Activated CD8-positive, alpha-beta memory T cell treated with anti-CD3 and anti-CD28 coated beads for 1 hour (primary cell): ENCODE measurements at places on chromosomes 3 and 15.

DNA sequence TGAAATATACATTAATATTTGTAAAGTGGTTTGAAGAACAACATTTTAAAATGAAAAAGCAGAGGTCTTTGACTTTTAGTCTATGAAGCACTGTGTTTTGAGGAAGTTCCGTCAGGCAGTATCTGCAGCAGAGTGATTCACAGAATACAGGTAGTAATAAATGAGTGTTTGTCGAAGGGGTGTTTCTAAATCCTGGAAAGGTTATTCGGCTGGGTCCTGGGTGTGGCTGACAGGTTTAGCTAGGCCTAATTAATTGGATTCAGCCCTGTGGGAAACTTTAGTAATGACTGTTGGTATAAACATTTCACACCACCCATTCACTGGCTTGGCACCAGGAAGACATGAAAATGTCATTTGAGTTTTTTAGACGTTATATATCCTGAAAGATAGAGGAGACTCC is 51.3 kb downstream of the TIPARP start:
- no peak for DNase-seq

GRCh38 chr15:33700695-33701303 is 267.5 kb upstream of the CHRM5 start:
- peak; percentile 28 for DNase-seq

GRCh38 chr3:114299421-114299820 is 5.6 kb downstream of the TIGIT start:
- DNase-seq, result no peak

DNA sequence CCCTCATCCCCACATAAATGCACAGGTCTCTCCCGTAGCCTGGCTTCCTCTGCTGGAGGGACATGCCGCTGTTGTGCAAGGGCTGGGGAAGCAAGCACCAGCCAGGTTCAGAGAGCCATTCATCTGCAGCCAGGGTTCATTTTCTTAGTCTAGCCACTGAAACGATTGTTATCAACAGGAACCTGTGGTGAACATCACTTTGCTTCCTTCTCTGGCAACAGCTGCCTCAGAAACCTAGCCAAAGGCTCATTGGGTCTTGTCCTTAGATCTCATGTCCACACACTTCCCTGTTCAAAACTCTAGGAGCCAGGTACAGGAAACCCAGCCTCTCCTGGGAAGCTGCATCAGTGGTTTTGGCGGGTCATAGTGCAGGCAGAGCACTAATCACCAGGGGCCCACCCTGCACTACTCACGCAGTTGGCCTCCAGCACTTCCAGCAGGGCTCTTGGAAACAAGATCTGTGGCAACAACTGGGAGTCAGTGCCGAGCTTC is 47.0 kb downstream of the OXNAD1 start:
- DNase-seq, result no peak

GRCh38 chr3:170699158-170700053 is 113.5 kb upstream of the SLC7A14 start:
- DNase-seq, result no peak

- no peak for DNase-seq
Observed at GRCh38 chr3:146655333-146655996, 50.3 kb upstream of the PLSCR5 start.

- DNase-seq, result peak; percentile 77
Observed at GRCh38 chr3:46065294-46065705, 38.0 kb upstream of the XCR1 start.

GRCh38 chr3:149519912-149520311 is 45.4 kb downstream of the TM4SF4 start:
- no peak for DNase-seq

- DNase-seq, result no peak
Observed at GRCh38 chr3:124584552-124585391, 145.5 kb upstream of the UMPS start.

DNA sequence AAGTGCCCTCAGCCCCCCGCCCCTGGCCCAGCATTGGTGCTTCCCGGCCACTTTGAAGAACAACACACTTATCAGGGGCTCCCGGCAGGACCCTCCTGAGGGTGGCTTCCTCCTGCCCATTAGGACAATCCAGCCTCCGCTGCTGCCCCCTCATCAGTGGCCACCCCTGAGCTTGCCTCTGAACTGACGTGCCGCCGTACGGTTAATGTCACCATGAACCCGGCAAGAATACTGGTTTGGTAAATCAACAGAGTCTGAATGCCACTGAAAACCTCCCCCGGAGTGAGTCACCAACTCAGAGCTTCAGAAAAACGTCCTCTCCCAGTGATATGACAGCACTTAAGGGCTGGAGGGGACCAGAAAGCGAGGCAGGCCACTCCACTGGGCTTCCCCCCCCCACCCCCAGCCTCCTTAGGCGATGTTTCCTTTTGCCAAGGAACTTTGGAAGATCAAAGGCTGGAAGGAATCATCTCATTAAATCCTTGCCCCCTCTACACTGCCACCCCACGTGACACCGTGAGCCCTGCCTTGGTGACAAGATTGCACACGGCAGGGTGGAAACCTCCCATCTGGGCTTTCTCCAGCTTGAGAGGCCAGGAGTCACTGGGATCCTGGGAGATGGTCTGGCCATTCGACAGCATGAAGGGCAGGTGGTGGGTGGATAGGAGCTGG is 142.1 kb downstream of the NUP210 start:
- DNase-seq, result no peak

GRCh38 chr3:16066975-16067374 is 107.5 kb upstream of the GALNT15 start:
- DNase-seq, result no peak

- DNase-seq, result no peak
Observed at GRCh38 chr15:92157666-92158298, 235.9 kb upstream of the ST8SIA2 start.

DNA sequence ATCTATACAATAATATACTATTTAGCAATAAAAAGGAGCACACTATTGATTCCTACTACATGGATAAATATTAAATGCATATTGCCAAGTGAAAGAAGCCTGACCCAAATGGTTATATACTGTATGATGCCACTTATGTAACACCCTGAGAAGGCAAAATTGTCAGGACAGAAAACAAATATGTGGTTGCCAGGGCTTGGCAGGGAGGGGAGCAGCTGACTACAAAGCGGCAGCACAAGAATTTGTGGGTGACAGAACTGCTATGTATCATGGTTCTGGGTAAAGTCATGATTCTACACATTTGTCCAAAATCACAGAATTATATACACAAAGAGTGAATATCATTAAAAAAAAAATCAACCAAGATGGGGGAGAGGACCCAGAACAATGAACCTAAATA is 22.5 kb downstream of the TBC1D2B start:
- DNase-seq, result no peak

DNA sequence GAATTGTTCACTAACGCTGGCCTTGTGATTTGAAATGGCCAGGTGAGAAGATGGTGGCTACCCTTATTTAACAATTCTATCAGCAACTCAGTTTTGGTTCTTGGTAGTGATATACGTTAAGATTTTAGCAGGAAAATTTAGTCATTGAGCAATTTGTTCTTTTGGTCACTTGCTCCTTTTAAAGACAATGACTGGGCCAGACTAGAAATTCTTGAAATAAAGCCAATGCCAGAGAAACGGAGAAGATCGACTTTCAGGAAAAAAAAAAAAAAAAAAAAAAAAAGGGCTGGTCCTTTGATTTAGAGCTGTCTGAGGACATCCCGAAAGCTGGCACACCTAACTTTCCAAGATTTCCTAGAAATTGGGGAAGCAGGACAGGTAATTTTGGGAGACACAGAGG is 178.5 kb downstream of the FNDC3B start:
- no peak for DNase-seq

DNA sequence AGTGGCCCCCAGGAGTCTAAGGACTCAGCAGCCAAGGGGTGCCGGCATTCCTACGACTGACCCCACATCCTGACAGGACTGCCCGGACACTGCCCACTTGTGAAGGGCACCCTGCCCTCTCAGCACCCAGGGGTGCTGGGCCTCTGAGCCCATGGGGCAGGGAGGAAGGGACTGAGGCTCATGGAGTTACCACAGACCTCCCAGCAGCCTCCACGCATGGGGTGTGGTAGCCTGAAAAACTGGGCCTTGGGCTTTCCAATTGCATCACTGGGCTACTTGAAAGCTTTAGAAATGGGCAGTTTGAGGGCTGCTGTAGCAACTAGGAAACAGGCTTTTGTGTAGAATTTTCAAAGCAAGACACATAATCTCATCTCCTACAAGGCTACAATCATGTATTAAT is 13.2 kb downstream of the TKT start:
- DNase-seq, result no peak

DNA sequence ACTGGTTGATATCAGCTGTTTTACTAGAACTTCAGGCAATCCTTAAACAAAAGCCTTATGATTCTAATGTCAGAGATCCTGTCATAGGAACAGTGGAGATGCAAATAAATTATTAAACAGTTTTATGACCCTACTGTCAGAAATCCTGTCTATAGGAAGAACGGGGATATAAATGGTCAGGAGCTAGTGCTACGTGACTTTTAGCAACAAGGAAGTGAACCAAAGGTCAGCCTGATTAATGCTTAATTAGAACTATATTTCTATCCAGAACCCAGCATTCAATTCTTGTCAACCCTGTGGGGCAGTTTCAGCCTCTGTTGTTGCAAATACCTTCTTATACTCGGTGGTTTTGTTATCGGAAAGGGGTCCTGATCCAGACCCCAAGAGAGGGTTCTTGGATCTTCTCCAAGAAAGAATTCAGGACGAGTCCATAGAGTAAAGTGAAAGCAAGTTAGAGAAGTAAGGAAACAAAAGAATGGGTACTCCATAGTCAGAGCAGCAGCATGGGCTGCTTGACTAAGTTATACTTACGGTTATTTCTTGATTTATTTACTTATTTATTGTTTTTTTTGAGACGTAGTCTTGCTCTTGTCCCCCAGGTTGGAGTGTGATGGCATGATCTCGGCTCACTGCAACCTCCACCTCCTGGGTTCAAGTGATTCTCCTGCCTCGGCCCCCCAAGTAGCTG is 59.9 kb upstream of the RNU6-1 start:
- DNase-seq, result no peak

- DNase-seq, result no peak
Observed at GRCh38 chr3:101423984-101424888, 88.8 kb downstream of the SENP7 start.

DNA sequence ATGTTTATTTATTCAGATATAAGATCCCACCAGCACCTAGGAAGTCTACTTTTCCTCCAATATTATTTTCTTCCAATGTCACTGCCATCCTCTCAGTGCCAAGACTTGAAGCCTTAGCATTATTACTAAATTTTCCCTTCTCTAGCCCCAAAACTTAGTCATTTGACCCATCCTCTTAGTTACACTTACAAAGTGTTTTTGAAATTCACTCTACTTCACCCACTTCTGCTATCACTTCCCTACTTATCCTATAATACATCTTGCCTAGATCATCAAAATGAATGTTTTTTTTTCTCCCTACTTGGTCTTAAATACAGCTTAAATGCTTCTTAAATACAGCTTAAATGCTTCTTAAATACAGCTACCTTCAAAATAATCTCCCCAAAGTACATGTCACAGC is 376.6 kb downstream of the RSL24D1 start:
- no peak for DNase-seq

- no peak for DNase-seq
Observed at GRCh38 chr3:22994781-22995180, 208.3 kb upstream of the UBE2E2 start.

- no peak for DNase-seq
Observed at GRCh38 chr3:186207515-186207914, 98.6 kb upstream of the ETV5 start.
